Small intestine (tissue), 16 donors: ENCODE measurements at places on chromosomes 5 and 9.

GRCh38 chr5:123344816-123345426 lies 78.3 kb downstream of the CEP120 start:
- DNase-seq: peak; percentile 19

DNA sequence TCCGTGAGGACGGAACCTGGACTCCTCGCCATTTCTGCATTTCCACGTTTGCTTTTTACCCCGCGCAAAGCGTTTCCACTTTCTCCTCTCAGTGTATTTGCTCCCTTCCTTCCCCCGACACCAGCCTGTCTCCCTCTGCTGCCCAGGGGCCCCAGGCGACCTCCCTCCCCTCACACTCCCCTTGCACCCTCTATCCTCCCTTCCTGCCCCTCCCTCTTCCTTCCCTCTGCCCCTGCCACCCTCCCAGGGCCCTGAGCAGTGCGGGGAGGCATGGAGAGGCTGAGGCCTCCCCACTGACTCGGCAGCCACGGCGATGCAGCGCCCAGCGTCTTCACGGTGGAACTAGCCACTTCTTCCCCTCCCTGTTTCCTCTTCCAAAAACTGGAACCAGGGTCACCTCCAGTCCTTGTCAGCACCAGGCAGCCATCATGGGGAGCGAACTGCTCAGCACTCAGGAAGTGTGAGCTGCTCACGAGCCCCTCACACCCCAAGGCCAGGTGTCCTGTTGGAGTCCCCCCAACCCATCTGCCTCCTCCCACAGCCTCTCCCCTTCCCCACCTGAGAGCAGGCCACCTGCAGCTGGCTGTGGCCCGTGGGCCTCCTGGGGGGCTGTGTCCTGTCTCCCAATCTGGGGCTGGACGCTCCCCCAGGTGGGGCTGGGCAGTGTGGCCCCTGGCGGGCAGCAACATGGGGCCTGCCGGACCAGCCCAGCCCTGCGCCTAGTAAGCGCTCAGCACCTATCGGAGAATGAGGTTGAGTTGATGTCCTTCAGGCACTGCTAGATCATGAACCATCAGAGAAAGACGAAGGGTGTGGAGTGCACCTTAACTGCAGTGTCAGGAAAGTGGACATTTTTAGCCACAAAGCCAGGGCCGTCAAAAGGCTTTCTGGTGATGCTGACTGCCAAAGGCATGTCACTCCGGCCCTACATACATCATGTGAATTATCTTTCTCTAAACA lies 17.5 kb downstream of the UBE2QL1 start:
- DNase-seq: no peak

GRCh38 chr5:125026867-125027731 lies 280.7 kb upstream of the ZNF608 start:
- peak; percentile 92 for DNase-seq

DNA sequence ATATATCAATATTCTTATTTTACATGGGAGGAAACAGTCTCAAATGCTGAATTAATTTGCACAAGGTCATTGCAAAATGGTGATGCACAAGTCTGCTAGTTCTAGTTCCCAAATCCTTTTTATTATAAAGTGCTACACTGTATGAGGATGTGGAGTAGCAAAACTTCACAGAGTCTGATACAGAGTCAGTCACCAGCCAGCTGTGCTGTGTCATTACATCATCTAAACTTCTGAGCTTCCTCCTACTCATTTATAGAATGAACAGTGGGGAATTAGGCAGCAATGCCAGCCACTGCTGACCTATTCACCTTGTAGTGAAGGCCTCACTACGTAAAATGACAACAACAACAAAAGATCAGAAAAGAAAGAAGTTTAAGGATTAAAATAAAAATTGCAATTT lies 357.8 kb downstream of the TMEM167A start:
- DNase-seq: no peak

DNA sequence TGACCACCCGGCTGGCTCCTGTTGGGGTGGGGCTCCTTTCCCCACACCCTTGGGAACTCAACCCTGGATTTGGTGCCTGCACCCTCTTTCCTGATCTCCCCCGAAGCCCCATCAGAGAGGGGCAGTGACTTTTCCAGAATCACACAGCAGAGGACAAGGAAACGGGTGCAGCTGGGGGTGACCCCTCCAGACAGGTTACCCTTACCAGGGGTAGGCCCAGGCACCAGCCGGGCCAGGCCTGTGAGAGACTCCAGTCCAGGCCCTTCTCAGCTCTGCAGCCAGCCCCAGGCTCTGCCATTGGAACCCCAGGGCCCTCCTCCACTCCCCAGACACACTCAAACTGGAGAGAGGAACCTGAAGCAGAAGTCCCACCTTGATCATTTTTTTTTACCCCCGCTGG lies 19.0 kb upstream of the PHYHD1 start:
- DNase-seq: no peak

DNA sequence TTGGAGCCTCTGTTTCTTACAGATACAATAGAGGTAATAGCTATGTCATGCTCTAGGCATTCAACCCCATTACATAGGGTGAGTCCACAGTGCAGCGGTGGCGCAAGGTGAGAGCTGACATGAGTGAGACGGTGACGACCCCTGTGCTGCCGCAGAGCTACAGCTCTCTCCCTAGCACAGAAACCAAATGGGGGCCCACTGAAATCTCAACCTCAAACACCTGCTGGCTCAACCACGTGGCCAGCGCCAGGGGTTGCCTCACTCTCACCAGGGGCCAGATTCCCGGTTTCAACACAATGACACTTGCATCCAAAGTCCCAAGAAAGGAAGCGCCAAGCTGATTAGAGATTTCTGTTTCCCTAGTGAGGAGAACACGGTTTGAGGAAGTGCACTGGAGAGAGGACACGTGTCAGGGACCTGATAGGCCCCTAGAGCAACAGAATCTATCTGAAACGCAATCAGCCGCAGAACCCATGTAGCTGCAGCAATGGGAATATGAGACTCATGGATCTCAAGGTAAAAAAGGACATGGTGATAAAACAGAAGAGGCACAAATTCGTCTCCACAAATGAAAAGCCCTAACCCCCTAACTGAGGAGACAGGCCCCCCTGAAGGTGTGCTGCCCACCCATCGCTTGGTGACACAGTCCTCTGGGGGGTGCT lies 114.3 kb downstream of the CRB2 start:
- peak; percentile 93 for DNase-seq

- no peak for DNase-seq
These were observed 109.8 kb upstream of the SLC25A48 start for GRCh38 chr5:135724617-135725016.

GRCh38 chr5:123500471-123500870 lies 11.5 kb upstream of the CSNK1G3 start:
- no peak for DNase-seq

DNA sequence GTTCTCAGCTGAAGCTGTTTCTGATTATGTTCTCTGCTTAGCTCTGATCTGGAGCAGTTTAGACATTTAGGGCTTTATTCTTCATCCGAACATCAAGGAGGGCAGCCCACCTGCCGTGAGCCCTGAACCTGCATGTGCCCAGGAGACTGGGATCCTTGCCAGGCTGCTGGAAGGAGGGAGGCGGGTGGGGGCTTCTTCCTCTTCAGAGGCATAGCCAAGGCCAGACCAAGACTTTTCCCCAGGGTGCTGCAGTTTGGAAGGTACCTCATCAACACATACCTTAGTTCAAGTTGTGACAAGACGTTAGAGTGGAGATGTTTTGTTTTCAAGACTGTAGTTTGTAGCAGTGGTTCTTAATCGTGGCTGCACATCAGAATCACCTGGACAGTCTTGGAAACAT lies 64.9 kb downstream of the RALGPS1 start:
- no peak for DNase-seq

- no peak for DNase-seq
These were observed 32.9 kb downstream of the SLIT3 start for GRCh38 chr5:169268019-169268418.

- no peak for DNase-seq
These were observed 41.5 kb downstream of the UBE2R2 start for GRCh38 chr9:33858423-33858822.

- DNase-seq: no peak
These were observed 80.3 kb upstream of the PHYKPL start for GRCh38 chr5:178312880-178313282.

- DNase-seq: peak; percentile 42
These were observed 53.4 kb downstream of the ROR2 start for GRCh38 chr9:91896513-91897121.

DNA sequence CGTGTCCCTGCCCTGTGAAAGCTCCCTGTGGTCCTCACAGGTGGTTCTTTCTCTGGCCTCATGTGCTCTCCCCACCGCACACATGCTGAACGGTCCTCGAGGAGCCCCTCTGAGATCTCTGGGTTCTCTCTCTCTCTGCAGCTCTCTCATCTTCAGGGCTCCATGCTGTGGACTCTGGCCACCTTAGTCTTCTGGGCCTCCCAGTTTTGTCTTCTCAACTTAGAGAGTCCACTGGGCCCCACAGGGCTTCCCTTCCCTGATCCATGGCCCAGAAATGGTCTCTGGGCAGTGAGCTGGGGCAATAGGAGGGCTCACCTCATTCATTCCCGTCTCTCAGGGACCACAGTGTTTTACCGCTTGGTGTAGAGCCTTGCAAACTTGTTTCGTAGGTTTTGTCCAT lies 26.4 kb downstream of the FGD3 start:
- no peak for DNase-seq
